AML-193 (cell line): ENCODE measurements at places on chromosomes 5 and 9.

- no peak for DNase-seq
These were observed 351 bp upstream of the MSX2 start for GRCh38 chr5:174723979-174724483.

DNA sequence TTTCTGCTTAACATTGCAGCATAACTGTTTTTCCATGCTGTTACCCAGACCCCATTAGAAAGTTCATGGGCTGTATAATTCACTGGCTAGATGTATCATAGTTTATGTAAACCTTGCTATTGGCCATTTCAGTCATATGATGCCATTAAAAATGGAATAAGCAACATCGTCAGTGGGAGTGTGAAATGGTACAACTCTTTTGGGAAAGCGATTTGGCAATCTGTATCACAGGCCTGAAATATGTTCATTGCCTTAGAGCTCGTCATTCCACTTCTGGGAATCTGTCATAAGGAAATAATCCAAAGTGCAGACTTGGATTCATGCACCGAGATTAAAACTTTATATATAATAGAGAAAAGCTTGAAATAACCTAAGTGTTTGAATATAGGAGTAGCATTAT lies 77.9 kb upstream of the KLF4 start:
- DNase-seq, result no peak

DNA sequence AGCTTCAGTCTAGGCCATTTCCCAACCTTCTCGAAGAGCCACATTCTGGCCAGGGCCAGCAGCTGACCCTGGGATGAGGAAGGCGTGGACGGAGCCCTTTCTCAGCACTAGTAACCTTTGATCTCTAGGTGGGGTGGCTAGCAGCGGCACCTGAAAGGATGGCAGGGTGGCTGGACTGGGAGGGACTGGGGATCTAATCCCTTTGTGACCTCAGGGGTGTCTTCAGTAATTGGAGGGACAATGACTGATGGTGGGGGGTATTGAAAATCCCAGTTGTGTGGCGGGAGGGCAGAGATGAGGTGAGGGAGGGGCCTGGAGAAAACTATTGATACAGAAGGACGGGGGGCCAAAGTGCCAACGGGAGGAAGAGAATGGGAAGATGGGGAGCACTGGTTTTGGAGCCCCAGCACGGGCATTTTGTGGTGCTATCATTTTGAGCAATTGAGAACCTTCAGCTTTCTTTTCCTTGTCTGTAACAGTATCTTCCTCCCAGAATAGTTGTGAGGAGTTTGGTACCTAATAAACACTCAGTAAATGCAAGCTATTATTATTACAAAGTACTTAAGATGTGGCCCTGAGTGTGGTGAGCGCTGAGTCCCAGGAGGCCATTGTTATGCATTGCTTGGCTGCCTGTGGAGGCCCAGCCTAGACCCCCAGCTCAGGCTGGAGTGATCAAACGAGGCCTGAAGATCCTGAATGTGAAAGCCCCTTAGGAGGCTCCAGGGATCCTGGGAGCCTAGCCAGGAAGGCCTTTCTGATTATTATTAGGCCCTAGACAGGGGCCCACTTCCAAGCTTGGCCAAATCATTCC lies 37.3 kb upstream of the UBE2D2 start:
- DNase-seq, result no peak

GRCh38 chr5:95280401-95281095 lies 4.3 kb downstream of the MCTP1 start:
- no peak for DNase-seq

DNA sequence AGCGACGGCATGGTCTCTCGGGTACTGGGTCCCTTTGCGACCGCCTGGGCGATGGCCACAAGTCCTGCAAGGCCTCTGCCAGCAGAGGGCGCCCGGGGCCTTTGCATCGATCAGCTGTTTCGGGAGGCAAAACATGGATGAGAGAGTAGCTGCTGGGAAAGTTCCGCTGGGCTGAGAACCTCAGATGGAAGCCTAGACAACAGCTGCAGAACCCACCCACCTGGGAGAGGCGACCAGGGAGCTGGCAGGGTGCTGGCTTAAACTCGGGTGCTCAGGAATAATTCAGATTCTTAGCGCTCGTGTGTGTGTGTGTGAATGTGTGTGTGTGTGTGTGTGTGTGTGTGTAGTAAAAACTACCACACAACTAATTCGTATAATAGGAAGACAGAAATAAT lies 50.0 kb downstream of the TRIM32 start:
- DNase-seq, result peak; percentile 5

GRCh38 chr9:75161116-75161857 lies 73.0 kb downstream of the OSTF1 start:
- DNase-seq, result peak; percentile 67

DNA sequence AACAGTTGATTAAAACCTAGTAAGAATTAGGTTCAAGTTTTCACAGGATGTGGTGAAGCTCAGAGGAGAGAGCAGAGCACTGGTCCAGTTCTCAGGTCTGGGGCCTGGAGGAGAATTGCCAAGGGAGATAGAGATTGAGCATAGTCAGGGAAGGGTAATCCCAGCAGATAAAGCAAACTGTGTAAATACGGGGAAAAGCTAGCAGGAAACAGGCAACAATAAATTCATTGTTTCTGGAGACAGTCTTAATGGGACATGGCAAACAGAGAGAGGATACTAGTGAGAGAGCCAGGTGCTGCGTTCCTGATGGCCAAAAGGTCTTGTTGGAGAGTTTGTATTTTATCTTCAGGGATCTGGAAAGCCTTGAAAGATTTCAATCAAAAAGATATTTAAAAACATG lies 333.0 kb downstream of the PDE4D start:
- no peak for DNase-seq

DNA sequence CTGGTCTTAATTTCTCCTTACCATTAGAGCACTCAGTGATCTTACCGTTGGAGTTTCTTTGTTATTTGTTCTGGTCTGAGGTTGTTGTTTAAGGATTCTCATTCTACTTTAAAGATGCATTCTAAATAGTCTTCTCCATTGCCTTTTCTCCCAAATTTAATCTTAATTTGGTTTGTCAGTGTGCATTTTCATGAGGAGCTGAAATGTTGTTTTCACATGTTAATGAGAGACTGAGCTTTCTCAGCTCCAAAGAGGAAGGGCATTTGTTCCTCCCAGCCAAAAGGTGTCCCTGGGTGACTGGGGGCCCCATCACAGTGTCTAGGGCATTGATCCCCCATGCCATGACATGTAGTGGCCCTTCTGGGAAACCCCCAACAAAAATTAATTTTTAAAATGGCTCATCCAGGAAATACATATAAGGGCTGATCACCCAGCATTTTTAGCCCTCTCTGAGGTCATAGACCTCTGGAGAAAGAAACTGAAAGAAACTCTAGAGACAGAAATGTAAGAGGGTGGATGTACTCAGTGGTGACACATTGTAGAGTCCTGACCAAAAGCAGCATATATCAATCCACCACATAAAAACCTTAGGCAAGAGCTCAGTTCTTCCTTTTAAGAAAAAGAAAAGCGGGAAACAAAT lies 240.4 kb upstream of the RAI14 start:
- DNase-seq, result no peak

GRCh38 chr9:121182989-121183388 lies 18.7 kb downstream of the RAB14 start:
- DNase-seq, result no peak

GRCh38 chr5:106862450-106863193 lies 808.1 kb downstream of the EFNA5 start:
- no peak for DNase-seq

GRCh38 chr5:138506370-138507306 lies 36.4 kb downstream of the ETF1 start:
- DNase-seq, result no peak

GRCh38 chr5:73853091-73853490 lies 227.1 kb downstream of the ARHGEF28 start:
- DNase-seq, result peak; percentile 25

GRCh38 chr9:108382310-108382709 lies 473.5 kb downstream of the ACTL7B start:
- no peak for DNase-seq

DNA sequence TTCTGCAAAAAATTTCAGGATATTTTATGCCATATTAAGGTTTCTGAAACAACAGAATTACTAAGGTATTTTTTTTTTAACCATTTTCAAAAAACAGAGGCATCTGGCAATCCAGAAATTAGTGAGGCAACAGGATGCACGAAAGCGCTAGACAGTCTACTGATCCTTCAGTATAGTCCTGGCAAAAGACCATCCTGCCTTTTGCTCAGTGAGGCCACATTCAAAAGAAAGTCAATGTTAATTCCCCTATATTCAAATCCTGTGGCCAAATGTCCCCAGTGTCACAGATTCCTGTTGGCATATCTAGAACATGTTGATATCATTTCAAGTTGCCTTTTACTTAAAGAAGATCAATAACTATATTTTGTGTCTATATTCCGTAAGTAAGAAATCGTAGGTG lies 13.1 kb upstream of the NFIB start:
- DNase-seq, result no peak

GRCh38 chr5:169944115-169944514 lies 36.2 kb downstream of the INSYN2B start:
- no peak for DNase-seq

GRCh38 chr9:5621327-5621726 lies 7.6 kb upstream of the RIC1 start:
- DNase-seq, result no peak

DNA sequence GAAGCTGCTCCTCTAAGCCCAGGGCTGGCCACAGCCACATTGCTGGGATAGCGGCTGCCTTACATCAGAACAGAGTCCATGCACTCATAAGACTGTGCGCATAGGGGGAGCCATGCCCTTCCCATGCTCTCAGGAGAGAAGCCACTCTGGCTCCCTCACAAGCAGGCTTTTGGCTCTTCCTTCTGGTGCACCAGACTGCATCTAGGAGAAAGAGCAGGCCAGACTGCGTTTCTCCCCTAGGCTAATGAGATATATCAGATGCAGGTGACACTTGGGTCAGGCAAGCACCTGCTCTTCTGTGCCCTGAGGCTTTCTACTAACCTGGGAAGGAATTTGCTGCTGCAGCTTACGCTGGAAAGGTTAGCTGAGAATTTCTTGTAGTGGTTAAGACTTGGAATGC lies 43.2 kb upstream of the BRINP1 start:
- DNase-seq, result no peak

DNA sequence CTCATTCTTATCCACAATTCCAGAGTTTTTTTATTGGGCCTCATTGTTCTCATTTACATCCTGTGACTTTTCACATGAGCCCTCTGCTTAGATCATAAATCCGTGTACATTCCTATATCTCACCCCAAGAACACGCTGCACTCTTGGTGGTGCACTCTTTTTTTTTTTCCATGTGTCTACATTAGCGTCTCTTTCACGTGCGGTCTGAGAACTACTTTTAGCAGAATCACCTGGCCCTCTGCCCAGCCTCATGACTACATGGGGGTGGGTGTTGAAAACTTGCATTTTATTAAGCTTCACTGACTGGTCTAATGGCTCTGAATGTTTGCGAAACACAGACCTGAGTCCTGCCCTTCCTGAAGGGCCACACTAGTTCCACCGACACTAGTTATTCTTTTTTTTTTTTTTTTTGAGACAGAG lies 18.6 kb downstream of the C9orf57 start:
- DNase-seq, result peak; percentile 4

GRCh38 chr5:164809821-164810220 lies 1304.4 kb downstream of the MAT2B start:
- no peak for DNase-seq

- no peak for DNase-seq
These were observed 309.6 kb upstream of the CCNH start for GRCh38 chr5:87722286-87722685.

- no peak for DNase-seq
These were observed 399.0 kb downstream of the IRX1 start for GRCh38 chr5:3994628-3995027.

DNA sequence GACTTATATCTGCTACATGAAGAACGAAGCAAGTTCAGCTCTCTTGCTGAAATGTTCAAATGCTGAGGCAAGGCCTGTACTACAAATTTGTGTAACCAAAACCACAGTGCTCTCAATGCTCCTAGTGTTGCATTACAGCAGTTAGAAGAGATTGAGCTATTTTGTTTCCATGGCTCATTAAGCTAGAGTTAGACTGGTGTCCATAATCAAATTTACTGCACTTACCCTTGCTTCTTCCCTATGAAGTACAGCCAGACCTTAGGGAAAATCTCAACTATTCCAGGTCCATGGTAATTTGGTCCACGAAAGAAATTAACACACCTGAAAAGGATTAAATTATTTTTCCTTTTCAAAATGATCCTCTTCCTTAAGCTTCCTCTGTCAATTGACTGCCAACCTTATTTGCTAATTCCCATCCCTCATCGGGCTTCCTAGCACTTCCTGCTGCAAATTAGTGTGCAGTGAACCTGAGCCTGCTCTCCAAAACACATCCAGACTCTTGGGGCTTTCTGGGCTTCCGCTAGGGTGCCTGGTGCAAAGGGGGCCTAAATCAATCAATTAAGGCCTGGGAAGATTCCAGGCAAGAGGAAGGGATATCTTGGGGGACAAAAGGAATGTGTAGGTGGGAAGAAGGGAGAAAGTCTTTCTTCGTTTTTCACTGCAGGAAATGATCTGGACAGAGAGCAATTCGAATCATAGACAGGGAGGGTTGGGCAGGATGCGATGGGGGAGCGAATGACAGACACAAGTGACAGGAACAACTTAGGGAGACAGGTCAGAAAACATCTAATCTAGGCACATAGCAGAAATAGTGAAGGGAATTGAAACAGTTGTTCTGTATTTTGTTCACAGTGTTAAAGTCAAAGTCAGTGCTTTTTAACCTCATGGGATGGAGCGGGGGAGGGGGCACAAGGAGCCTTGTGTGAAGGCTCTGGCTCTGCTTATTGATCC lies 542.4 kb downstream of the RAB3C start:
- DNase-seq, result no peak

DNA sequence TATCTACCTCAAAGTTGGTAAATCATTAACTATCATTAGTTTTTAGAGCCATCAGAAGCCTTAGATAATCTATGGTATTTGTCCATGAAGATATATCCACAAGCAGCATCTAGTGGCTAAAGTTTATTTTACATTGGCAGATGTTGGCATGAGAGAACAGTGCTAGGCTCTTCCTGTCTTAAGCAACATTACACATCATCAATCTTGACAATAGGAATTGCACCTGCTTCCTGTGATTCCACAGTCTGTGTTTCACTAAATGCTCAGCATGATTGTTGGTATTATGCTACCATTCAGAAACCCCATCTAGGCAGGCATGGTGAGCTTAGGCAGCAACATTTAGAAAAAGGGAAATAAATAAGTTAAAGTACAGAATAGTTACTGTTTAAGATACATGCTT lies 246.6 kb downstream of the SLCO4C1 start:
- peak; percentile 48 for DNase-seq
